A549 treated with Hydrocortisone at 1 μM for 4 hours (cell line): ENCODE measurements at places on chromosomes 2 and 18. TPM values are rescaled to one million over a fixed set of nuclear protein-coding genes. Genes with fewer than 3 reads are reported as not detected.

IGFBP2 gene
- total RNA-seq = 64.8 to 96.2 TPM (median 86.6 TPM) in 5 replicates

WDR7 gene
- 2.7 to 4.0 TPM (median 3.2 TPM) in 5 replicates for total RNA-seq

CABLES1 gene
- 14.3 to 17.6 TPM (median 15.3 TPM) in 5 replicates for total RNA-seq

SKOR2 gene
- not detected in 5 replicates for total RNA-seq

ZNF521 gene
- total RNA-seq = not detected in 5 replicates
